ENCODE measurements at places on chromosomes 7 and 10.
A peak's percentile ranks its signal among the peaks of the same experiment; 100 is the strongest.

GRCh38 chr10:124603376-124604213 lies 140.6 kb downstream of the FAM53B start:
- DNase-seq, result no peak

GRCh38 chr10:117165538-117166417 lies 27.7 kb upstream of the VAX1 start:
- DNase-seq, result no peak

DNA sequence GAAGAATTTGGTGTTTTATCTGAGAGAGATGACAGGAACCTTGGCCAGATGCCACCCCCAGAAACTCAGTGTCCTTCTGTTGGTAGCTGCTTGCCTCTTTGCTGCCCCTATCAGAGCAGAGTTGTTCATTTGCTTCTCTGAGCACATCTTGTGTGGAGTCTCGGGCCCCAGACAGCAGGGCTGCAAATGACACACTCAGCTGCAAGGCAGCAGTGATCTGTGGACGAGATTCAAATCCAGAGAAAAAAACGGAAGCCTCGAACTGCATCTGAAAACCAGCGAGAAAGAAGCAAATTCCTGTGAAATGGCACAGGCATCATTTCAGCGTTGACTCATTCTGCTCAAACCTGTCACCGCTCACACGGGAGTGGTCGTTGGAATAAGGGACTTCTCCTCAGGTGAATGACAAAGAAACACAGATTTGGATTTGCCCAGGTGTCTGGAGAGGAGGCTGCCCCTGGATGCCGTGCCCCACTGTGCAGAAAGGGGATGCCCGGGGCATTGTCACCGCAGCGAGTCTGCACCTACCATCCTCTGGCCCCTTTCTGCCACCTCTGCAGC lies 144.7 kb downstream of the PFKFB3 start:
- DNase-seq, result peak; percentile 51

GRCh38 chr7:12582362-12582761 lies 11.8 kb downstream of the SCIN start:
- no peak for DNase-seq

DNA sequence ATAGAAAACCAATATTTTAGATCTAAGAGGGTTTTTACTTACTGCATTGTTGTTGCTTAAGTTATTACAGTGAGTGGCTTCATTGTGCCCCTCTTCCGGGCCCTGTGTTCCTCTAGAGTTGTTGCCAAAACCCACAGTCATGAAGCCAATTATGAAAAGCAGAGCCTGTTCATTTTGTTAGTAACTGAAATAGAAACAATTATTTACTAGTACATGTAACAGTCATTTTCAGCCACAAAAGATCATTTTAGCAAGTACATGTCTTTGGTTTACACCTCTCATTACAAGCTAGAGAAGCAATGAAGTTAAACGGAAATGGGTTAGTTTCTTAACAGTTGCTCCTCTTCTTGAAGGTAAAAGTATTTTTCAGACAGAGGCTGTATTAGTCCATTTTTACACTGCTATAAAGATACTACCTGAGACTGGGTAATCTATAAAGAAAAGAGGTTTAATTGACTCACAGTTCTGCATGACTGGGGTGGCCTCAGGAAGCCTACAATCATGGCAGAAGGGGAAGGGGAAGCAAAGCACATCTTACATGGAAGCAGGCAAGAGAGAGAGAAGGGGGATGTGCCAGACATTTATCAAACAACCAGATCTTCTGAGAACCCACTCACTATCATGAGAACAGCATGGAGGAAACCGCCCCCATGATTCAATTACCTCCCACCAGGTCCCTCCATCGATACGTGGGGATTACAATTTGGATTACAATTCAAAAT lies 380.5 kb downstream of the SFMBT2 start:
- no peak for DNase-seq

- no peak for DNase-seq
Observed at GRCh38 chr7:16015981-16016380, 329.5 kb upstream of the MEOX2 start.

GRCh38 chr7:155106356-155106755 lies 36.2 kb downstream of the HTR5A start:
- DNase-seq, result no peak

GRCh38 chr10:101639141-101639900 lies 51.2 kb downstream of the DPCD start:
- no peak for DNase-seq

DNA sequence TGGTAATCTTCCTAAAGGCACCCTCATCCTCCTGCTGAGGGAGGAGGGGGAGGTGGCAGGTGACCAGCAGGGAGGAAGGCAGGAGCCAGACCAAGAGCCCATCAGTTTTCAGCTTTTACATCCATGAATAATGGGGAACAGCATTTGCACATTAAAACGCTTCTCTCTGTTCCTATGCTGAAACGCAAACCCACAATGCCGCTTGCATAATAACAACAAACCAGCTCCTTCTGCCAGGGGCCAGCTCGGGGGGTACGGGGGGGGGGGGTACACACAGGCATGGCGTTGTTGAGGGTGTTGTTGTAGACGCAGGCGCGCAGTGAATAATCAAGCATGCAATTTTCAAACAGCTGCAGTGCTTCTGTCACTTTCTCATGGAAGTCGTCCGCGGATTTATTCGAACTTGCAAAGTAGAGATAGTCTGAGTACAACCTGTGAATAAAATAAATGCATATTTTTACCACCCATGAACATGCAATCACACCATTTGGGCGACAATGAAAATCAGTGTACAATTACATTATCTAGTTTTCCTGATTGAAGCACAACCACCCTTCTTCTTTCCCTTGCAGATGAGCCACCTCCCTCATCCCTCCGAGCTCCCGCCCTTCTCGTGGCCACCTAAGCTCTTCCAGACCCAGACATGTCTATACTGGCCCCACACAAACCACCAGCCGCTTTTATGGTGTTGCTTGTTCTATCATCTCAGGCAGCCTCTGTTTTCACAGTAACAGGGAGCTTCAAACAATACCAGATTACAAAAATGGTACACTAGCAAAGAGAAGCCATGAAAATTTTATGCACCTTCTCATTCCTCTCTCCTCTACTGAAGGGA lies 72.2 kb downstream of the CHST15 start:
- no peak for DNase-seq

GRCh38 chr7:68699090-68699711 lies 899.1 kb upstream of the AUTS2 start:
- no peak for DNase-seq

- no peak for DNase-seq
Observed at GRCh38 chr10:112071596-112072133, 111.9 kb downstream of the GPAM start.

DNA sequence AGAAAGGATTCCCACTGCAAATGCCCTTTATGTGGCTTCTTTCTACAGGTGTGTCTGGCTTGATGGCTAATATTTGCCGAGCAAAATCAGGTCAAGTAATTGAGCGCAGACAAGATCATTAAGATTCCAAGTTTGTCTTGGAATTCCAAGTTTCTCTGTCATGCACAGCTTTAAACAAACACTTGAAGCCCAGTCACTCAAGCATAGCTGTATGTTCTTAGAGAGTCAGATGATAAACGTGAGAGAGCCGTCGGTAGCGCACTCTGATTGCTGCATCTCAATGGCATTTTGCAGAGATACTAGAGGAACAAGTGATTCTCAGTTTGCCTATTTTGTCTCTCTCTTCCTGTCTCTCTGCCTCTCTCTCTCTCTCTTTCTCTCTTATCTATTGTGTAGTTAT lies 658 bp downstream of the DMBT1 start:
- no peak for DNase-seq

- DNase-seq, result no peak
Observed at GRCh38 chr7:28872226-28872625, 85.9 kb downstream of the TRIL start.

DNA sequence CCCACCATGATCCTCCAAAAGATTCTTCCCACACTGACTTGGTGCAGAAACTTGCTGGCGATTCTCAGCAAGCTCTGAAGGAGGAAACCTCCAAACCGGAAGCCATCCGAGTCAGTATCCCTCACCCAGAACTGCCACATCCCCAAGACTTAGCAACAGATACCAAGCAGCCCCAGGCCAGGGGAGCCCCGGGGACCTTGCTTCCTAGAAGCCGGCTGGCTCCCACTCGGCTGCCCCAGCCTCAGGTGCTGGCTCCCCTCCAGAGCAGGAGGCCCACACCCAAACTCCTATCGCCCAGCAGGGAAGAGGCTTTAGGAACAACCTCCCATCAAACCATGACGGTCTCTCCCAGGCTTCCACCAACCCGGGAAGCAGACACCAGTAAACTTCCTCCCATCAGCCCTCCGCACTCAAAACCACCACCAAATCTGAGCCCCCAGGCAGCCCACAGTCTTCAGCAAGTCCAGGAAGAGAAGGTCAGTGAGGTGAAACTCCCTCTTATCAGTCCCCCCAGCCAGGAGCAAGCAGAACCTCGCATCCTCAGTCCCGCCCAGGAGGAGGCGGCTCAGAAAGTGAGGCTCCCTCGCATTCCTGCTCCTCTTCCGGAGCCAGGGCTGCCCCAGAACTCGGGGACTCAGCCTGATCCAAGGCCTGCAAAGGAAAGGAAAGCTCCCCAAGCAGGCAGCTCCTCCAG lies 82.3 kb downstream of the LRGUK start:
- no peak for DNase-seq

DNA sequence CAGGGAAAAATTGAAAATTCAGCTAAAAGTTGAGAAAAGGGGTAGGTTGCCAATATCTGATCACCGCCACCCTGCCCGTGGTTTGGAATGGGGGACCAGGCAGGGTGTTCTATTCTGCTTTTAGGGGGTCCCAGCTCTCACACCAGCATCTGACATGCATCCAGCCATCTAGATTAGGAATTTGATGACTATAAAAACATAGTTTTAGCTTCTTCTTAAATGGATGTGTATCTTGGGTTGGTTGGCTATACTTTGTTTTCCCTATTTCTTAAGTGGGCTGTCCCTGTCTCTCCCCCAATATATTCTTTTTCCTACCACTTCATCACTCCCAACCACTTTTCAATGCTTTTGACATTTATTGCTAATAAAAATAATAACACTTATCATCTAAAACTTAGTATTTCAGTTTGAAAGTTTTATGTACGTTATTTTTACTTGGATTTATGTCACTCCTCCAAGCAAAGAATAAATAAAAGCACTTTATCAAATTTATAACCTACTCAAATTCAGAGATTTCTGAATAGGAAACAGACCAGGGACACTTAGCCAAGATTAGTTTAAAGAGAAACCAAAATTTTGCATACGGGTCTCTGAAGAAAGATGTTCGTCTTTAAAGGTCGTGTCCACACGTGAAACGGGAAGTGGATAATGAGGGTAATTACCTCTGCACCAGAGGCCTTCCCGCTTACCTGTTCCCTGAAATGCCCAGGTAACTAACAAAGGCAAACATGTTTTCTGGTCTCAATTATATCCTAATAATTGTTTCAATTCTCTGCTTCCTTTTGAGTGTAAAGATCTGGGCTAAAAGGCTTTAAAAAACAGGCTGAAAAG lies 233.2 kb upstream of the AUTS2 start:
- no peak for DNase-seq

- no peak for DNase-seq
Observed at GRCh38 chr10:129449893-129450292, 17.1 kb upstream of the MGMT start.
